ENCODE measurements at places on chromosomes 16 and 17.

GRCh38 chr16:79188739-79189122 lies 411.8 kb downstream of the MAF start:
- no peak overlapping the region for H3K27ac ChIP-seq
- H3K27me3 ChIP-seq, result no peaks in the 10 kb centered on the region
- no peak for DNase-seq
- H3K36me3 ChIP-seq, result no peaks in the 10 kb centered on the region
- H3K4me1 ChIP-seq, result peaks cover 4% of the 10 kb centered on the region
- H3K4me3 ChIP-seq, result no peak overlapping the region

GRCh38 chr17:70295731-70296130 lies 126.4 kb downstream of the KCNJ2 start:
- no peaks in the 10 kb centered on the region for H3K36me3 ChIP-seq
- no peaks in the 10 kb centered on the region for H3K27me3 ChIP-seq
- H3K4me3 ChIP-seq, result no peak overlapping the region
- DNase-seq, result no peak

GRCh38 chr17:16911141-16911937 lies 60.6 kb downstream of the TNFRSF13B start:
- no peak overlapping the region for H3K27ac ChIP-seq
- no peak for DNase-seq
- 0 out of 2 replicates have a peak, but pooled peaks cover 4% of the 10 kb centered on the region for H3K27me3 ChIP-seq

DNA sequence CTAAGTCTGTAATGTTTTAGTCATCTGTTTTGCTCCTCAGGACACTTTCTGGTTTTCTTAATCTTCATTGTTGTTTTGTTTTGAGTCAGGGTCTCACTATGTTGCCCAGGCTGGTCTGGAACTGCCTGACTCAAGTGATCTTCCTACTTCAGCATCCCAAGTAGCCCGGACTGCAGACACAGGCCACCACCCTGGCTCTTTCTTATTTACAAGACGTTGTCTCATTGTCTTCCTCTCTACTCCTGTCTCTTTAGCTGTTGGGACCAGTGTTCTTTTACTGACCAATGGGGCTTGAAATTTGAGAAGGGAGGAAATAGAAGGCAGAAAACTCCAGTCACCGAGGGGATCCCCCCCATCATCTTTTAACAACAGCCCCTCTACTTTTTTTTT lies 1.2 kb downstream of the SCPEP1 start:
- DNase-seq, result peak; percentile 33
- peak overlapping the region; percentile 70 for H3K4me3 ChIP-seq
- peak overlapping the region; percentile 82 for H3K27ac ChIP-seq
- no peaks in the 10 kb centered on the region for H3K27me3 ChIP-seq
- peaks cover 40% of the 10 kb centered on the region for H3K4me1 ChIP-seq

- H3K27me3 ChIP-seq, result no peaks in the 10 kb centered on the region
- H3K36me3 ChIP-seq, result no peaks in the 10 kb centered on the region
- H3K4me3 ChIP-seq, result no peak overlapping the region
- H3K4me1 ChIP-seq, result no peaks in the 10 kb centered on the region
- no peak overlapping the region for H3K27ac ChIP-seq
- DNase-seq, result no peak
Observed at GRCh38 chr17:15513058-15513791, 45.8 kb upstream of the CDRT4 start.
